ENCODE measurements at places on chromosomes 13 and 19.

DNA sequence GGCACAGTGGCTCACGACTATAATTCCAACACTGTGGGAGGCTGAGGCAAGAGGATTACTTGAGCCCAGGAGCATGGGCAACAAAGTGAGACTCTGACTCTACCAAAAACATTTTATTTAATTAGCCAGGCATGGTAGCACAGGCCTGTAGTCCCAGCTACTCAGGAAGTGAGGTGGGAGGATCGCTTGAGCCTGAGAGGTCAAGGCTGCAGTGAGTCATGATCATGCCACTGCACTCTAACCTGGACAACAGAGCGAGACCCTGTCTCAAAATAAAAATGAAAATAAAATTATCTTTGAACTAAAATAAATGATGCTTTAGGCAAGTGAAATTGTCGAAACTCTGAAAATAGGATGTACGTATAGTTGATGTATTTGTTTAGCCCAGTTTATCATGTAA is 8.2 kb upstream of the CLN5 start:
- DNase-seq: no peak

DNA sequence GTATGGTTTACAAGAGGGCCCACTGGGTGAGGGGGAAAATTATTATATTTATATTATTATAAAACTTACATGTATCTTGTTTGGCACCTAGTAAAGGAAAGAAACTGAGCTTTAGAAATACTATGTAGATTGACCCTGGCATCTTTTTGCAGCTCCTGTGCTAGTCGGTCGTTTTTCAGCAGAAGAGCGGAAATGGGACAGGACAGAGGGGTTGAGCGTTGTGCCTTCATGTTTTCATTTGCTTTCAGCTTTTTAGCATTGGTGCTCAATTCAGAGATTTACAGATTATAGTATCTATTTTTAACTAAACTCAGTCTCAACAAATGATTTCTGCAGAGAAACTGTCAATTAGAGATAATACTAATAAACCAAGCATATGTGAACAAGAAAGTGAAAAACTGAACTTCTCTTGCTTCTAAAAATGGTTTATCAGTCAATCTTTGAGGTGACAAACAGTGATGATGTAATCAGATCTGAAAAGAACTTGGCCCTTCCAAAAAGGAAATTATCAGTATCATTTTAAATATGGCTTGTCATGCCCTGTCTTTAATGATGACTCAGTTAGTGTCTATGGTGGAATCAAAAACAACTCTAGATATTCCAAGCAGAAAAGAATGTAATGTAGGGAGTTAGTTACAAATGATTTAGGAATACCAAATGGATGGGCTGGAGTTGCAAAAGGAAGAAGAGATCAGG is 56.9 kb upstream of the KCTD4 start:
- DNase-seq: no peak

- DNase-seq: no peak
Observed at GRCh38 chr19:30342901-30343300, 29.3 kb upstream of the ZNF536 start.

- DNase-seq: no peak
Observed at GRCh38 chr13:32176696-32177095, 138.5 kb downstream of the ZAR1L start.

DNA sequence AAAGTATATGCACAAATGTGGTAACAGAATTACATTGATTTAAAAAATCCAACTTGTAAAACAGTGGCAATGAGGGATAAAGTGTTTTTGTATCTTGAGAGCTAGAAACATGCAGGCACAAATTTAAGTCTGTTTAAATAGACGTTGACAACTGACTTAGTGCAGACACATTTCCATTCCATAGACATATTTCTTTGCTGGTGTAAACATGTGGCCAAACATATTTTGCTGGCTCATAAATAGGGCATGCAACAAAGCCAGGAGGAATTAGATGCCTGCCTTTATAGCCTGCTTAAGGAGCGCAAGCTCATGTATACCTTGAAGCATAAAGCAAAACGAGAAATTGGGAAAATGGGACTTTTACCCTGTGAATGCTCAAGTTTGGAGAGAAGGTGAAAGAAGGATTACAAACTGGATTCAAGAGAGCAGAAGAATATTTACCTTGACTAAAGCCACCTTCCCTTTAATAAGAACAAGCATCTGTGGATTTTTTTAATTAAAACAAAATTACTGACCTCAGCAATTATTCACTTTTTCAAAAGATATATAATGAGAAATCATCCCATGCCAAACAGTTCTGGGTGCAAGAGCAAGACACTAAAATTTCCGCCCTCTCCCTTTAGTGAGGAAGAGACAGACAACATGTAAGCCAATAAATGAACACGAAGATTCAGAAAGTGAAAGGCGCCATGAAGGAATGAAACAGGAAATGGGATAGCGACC is 71.0 kb downstream of the DCT start:
- no peak for DNase-seq

DNA sequence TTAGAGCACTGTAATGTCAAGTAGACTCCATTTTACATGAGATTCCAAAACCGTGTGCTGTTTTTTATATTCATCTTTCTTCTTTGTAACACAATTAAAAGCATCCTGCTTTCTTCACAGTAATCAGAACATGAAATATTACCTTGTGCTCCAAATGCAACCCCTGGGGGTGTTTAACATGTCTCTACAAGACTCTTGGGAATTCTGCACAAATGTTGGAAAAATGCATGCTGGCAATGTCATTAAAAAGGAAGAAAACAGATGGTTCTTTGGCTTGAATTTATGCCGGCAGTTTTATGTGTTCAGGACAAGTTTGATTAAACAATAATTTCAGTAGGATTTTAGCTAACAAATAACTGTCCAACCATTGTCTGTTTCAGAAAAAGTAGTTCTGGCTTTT is 159.1 kb downstream of the LIG4 start:
- no peak for DNase-seq

DNA sequence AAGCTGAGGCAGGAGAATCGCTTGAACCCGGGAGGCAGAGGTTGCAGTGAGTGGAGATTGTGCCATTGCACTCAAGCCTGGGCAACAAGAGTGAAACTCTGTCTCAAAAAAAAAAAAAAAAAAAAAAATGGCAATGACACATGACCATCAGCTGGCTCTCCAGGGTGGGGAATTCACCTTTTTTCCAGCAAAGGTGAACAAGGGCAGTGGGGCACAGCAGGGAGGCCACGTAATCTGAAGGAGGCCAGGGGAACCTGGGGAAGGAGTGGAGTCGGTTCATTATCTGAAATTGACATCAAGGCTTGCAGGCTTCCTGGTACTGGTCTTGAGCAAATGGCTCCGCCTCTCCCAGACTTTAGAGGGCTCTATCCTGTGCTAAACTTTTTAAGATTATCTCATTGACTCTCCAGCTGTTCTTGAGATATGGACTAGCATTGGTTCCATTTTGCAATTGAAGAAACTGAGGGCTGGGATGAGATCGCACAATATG is 28.1 kb downstream of the KEAP1 start:
- DNase-seq: no peak

DNA sequence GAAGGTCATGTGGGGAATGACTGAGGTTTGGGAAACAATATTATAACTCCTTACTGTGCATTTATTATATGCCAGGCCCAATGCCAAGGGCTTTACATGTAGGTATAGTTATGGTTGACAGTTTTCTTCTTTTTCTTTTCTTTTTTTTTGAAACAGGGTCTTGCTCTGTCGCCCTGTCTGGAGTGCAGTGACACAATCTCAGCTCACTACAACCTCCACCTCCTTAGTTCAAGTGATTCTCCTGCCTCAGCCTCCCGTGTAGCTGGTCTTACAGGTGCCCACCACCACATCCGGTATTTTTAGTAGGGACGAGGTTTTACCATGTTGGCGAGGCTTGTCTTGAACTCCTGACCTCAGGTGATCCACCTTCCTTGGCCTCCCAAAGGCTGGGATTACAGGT is 13.8 kb downstream of the RTN2 start:
- DNase-seq: no peak

DNA sequence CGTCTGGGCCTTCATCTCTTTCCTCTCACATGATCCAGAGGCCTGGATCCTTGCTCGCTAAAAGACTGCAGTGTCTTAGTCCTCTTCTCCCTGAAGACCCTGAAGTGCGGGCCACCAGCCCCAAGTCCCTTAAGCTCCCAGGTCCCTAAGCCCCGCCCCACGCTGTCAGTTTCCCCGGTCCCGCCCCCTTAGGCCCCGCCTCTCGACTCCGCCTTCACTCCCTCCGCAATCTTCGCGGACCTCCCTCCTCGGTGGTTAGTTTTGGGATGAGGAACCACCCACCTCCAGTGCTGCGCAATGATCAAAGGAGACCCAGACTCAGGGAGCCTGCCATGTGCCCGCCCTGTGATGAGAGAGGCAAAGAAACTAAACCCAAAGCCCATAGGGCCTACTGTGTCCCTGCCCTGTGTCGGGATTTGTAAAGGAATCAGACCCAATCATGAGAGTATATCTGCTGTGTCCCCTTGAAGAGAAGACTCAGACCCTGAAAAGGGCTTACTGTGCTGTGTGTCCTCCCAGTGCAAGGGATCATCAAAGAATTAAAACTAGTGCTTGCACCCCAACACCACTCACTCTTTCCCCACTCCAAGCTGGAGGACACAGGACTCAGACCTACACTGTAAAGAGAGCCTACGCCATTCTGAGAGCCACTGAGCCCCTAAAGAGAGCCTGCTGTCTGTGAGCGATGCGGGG is 3.0 kb upstream of the COX6B1 start:
- DNase-seq: no peak

GRCh38 chr13:39749528-39749927 is 94.1 kb downstream of the COG6 start:
- DNase-seq: no peak

DNA sequence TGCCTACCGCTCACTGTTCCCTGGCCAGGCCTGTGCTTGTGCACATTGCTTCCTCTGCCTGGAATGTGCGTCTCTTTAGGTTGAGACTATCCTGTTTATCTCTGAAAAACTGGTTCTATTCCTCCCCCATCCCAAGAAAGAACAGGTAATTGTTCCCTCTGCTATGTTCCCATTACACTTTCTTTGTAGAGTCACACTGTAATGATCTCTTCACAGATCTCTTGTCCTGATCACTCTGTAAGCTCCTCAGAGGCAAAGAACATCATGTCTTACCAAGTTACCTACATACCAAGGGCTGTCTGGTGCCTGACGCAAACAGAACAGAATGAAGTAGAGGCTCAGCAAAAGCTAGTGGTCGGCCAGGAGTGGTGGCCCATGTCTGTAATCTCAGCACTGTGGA is 40.3 kb downstream of the SPRYD7 start:
- DNase-seq: no peak

DNA sequence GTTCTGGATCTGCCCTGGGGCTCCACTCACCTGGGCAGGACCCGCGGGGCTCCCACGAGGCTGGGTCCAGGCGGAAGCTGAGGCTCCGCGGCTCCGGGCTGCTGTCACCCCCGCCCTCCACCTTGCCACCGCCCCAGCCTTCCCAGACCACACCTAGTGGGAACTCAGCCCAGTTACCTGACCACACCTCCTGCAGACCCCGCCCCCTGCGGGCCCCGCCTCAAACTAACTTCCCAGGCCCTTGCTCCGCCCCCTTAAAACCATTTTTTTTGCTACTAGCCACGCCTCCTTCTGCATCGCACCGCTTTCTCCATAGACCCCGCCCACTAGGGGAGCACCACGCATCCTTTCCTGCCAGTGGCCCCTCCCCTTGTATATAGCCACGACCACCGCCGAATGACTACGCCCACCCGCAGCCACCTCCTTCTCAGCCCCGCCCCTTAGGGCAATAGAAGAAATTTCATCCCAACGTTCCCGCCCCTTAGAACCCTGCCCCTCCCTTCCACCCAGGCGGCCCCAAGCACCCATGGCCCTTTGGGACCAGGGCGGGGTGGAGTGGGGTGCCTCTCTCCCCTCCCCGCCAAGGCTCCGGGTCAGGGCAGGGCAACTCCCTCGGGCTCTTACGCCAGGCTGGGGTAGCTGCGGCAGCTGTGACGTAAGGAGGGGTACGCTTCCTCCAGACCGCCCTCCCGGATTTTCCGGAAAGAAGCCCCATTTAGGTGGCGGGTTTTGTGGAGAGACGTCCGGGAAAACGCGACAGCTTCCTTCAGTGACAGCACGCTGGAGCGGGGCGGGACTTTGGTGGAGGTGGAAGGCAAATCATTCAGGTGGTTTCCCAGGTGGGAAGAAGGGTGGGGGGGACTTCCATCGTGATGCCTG is at the start of gene SH2D3A:
Gene SH2D3A (minus strand): TSS at position 79 of the 879 bp plus-strand sequence. CDS start 3,687 bp downstream, outside the sequence.
- DNase-seq: peak; percentile 36

- no peak for DNase-seq
Observed at GRCh38 chr19:51253088-51253806, 2.4 kb downstream of the SIGLECL1 start.

GRCh38 chr13:75161804-75162203 is 320.2 kb downstream of the TBC1D4 start:
- DNase-seq: no peak

GRCh38 chr13:27599845-27600553 is 20.3 kb downstream of the LNX2 start:
- no peak for DNase-seq

- no peak for DNase-seq
Observed at GRCh38 chr19:52296400-52296772, 583 bp upstream of the ZNF480 start.

- no peak for DNase-seq
Observed at GRCh38 chr13:49980266-49980665, 16.6 kb upstream of the TRIM13 start.

- no peak for DNase-seq
Observed at GRCh38 chr13:113361406-113361805, 2.5 kb downstream of the GRTP1 start.

DNA sequence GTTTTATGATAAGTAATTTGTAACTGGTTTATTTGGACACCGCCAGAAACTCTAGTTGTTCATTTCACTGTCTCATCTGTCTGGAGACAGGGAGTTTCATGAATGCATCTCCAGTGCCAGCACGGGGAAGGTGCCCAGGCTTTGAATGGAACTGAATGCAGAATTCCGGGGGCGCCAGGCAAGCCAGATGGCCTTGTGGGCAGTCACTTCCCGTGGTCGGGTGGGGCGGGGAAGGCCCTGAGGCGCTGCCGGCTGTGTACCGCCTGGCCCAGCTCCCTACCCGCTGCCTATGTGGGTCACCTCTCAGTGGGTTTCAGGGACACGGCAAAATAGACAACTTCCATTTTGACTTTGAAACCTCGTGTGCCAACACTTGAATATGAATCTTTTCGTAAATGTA is 28.8 kb upstream of the MCF2L start:
- DNase-seq: no peak

GRCh38 chr19:49362048-49362928 is at the start of gene TEAD2:
Gene TEAD2 (minus strand): TSS chr19:49362416. CDS start chr19:49360075, 2,341 bp downstream.
- no peak for DNase-seq

Data from NCI-H1417 treated with DMSO at 0.1 percent for 48 hours (cell line).